ENCODE measurements at places on chromosomes 13 and 19.

GRCh38 chr19:38255383-38256014 is 675 bp downstream of the PPP1R14A start:
- DNase-seq = no peak

GRCh38 chr13:51113969-51114368 is 2.9 kb upstream of the C13orf42 start:
- no peak for DNase-seq

DNA sequence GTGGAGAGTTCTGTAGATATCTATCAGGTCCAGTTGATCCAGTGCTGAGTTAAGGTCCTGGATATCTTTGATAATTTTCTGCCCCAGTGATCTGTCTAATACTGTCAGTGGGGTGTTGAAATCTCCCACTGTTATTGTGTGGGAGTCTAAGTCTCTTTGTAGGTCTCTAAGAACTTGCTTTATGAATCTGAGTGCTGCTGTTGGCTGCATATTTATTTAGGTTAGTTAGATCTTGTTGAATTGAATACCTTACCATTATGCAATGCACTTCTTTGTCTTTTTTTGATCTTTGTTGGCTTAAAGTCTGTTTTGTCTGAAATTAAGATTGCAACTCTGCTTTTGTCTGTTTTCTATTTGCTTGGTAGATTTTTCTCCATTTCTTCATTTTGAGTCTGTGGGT is 15.4 kb downstream of the AP1M1 start:
- no peak for DNase-seq

- DNase-seq = no peak
Observed at GRCh38 chr13:50549221-50549942, 294.1 kb downstream of the DLEU7 start.

GRCh38 chr19:2136796-2137195 is 14.6 kb downstream of the AP3D1 start:
- no peak for DNase-seq

DNA sequence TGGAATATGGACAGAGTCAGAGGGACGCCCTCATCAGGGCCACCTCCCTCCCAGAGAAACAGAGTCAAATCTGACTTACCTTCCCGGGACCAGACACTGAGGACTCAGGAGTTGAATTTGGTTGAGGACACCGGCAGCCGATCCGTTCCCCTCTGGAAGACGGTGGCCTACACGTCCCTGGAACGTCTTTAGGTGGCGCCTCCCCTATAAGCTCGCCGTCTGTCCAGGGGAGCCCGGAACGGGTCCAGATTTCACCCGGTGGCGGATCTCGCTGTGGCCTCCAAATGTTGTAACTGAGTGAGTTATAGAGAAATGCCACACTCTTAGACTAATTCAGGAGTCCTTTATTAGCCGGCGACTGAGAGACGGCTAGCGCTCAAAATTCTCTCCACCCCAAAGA is 9.0 kb downstream of the TNFSF14 start:
- no peak for DNase-seq

GRCh38 chr19:34559045-34559444 is 77.5 kb downstream of the WTIP start:
- no peak for DNase-seq

DNA sequence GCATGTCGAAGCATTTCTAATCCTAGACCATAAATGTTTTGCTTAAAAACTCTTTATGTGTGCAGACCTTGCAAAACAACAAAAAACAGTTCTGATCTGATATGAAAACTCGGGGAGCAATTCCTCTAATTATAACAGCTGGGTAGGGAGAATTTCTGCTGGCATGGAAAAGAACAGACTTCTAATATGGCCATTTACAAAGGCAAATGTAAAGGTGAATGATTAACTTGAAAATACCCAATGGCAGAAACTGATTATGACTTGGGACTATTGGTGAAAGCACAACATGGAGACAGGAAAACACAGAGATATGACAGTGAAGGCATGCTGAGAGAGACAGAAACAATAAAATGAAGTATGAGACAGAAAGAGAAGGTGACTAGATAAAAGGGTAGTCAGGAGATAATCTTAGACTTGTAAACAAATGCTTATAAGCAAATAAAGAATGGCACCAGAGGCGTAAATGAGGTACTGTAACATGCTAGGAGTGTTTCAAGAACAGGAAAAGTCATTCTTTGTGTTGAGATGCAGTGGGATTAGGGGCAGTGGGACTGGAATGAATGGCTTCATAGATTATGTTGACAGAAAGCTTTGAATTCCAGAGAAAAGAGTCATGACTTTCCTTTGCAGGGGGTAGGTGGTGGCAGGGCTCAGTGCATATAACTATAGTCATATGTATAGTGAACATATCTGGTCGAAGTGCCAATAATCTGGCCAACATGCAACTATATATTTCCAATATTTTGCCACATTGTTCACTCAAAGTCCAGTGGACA is 393.0 kb downstream of the ITGBL1 start:
- DNase-seq = no peak

GRCh38 chr13:46178143-46178542 is 3.8 kb downstream of the LCP1 start:
- no peak for DNase-seq

GRCh38 chr13:72970956-72971355 is 87.8 kb upstream of the KLF5 start:
- no peak for DNase-seq

Data from immature natural killer cell (primary cell).